ENCODE measurements at places on chromosomes 5 and 9.

GRCh38 chr9:94818178-94818541 is 91.7 kb downstream of the AOPEP start:
- DNase-seq = no peak

GRCh38 chr5:114612406-114612805 is 250.5 kb downstream of the KCNN2 start:
- DNase-seq = no peak

DNA sequence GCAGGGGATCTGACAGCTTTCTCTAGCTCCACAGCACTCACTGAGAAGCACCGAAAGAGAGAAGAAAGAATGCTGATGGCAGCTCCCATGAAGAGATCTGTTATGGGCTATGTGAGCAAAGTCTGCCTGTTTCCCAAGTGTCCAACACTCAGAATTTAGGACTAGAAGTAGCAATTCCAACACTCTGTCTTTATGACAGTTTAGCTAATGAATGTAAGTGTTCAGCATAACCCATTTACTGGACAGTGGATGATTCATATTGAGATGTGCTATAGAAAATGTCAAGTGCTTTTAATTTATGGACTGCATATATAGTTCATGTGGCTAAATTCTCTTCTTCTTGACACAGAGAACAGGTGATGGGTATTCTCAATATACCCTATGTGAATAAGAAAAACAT is 683.1 kb upstream of the ZNF608 start:
- DNase-seq = no peak

DNA sequence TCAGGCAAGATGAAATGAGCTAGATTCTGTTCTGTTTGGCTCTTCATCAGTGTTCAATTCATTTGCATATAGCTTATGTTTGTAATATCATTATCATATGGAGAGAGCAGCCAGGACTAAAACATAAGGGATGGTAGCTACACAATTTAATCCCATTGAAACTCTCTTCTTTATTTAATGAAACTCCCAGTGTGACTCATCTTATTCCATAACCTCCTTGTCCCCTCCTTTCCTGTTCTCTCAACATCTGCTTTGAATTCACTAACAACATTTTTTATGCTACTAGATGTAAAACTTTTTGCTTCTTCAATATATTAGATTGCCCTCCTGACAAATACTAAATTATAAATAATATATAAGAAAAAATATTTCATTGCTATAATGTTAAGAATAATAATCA is 1823.4 kb downstream of the MAT2B start:
- DNase-seq = no peak

GRCh38 chr5:61275841-61276240 is 56.2 kb upstream of the ZSWIM6 start:
- peak; percentile 95 for DNase-seq

DNA sequence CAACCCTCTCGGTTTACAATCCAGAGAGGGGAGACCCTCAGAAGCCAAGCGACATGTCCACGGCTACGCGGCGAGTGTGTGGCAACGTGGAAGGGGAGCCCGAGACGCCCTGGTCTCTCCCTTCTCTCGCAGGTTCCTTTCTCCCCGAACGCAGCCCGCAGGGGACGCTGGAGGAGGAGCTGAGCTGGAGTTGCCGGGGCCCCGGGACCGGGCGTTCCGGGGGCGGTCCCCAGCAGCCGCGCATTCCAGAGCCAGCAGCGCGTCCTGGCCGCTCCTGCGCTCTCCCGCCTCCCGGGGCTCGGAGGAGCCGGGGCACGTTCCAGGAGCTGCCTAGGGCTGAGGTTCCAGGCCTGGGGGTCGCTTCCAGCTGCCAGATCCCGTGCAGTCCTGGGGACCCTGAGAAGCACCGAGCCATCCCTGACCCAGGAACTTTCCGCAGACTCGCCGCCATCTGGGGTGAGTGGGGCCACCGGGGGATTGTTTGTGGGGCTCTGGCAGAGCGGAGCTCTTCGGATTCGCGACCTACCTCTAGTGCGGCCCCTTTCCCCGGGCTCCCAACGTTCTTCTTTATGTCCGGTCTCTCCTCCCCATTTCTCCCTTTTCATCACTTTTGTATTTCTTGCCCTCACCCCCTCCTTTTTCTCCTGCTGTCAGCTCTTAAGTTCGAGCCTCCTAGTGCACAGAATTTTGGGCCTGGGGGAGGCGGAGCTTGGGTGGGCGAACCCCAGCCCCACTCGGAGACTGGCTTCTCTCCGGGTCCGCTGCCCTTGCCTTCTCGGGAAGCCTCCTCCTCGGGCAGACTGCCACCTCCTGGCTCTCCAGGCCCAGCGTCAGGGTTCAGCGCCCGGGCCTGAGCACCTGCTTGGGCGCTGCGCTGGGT is at the start of gene SMIM3:
SMIM3 (plus strand) TSS at position 241 of the 880 bp plus-strand sequence. CDS start 16,684 bp downstream, outside the sequence.
- no peak for DNase-seq

DNA sequence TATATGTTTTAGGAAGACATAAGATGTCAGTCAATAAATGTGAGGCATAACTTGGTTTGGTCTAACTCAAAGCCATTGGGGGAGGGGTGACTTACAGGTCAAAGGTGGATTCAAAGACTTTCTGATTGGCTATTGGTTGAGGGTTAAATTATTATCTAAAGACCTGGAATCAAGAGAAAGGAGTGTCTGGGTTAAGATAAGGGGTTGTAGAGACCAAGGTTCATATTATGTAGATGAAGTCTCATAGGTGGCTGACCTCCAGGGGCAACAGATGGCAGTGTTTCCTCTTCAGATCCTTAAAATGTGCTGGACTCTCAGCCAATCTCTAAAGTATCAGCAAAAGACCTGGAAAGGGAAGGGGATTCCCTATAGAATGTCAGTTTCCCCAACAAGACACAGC is 51.3 kb upstream of the MINAR2 start:
- no peak for DNase-seq

DNA sequence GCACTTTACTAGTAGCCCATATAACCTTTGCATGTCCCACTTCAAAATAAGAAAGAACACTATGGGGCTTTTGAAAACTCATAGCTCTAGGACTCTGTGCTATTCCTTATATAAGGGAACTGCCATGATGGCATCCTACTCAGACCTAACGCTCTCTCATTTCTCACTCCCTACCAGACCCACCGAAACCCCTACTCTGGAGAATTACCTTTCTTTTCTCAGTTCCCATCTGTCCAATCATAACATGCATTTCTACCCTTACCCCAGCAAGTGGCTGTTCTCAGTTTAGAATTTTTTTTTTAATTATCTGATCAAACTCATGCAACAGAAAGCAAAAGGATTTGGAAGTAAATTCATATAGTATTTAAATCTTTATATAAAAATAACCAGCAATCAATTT is 27.3 kb downstream of the CARNMT1 start:
- no peak for DNase-seq

- DNase-seq = no peak
Measured at GRCh38 chr5:113713051-113713450, 199.6 kb downstream of the YTHDC2 start.

DNA sequence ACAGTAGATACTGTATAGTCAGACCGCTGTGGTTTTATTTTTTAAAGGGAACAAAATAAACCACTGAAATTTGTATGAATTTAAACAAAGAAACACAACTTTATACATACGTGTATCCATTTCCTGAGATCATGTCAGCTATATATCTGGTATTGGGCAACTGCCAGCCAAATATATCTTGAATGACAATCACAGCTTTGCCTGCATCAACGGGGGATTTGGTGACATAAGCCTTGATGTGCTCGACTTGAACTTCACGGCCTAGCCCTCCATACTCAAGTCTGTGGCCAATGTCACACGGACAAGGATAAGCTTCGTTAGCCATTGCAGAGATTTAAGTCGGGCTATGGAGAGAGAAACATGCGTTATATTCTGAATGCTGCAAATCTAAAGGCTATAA is 17.3 kb downstream of the CMBL start:
- DNase-seq = no peak

- no peak for DNase-seq
Measured at GRCh38 chr5:145949474-145949873, 13.1 kb downstream of the SH3RF2 start.

DNA sequence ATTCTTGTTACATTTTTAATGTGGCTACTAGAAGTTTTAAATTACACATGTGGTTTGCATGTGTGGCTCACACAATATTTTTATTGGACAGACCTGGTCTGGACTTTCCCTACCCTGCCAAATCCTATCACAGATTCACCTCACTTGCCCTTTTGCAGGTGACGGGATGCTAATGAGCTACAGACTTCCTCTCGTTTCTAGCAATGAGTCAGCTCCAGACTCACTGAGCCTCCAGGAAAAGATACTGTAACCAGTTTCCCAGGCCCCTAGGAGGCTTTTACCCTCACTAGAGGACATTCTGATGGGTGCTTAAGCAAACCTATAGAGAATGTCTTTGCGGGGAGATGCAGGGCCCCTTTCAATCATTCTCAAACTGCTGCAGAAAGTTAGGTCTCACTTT is 135.4 kb downstream of the WDR41 start:
- DNase-seq = peak; percentile 1

DNA sequence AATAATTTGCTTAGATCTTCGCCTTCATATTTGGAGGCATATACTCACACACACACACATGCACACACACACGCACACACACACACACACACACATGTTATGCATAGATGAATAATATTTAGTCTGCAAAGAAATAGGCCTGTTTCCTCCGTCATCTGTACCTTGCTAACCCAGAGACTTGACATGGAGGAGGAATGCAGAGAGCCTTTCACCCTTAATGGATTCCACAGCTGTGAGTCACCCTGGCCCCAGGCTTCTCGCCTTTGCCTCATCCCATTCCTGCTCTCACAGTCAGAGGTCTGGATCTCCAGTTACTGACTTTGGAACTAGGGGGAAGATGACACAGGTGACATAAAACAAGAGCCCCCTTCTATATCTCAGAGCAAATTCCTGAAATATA is 29.7 kb downstream of the ZNF462 start:
- peak; percentile 97 for DNase-seq

GRCh38 chr9:31188496-31188895 is 1195.9 kb upstream of the ACO1 start:
- no peak for DNase-seq

- no peak for DNase-seq
Measured at GRCh38 chr5:66074901-66075300, 69.2 kb upstream of the SREK1 start.

GRCh38 chr9:2299843-2300205 is 284.7 kb downstream of the SMARCA2 start:
- DNase-seq = no peak

DNA sequence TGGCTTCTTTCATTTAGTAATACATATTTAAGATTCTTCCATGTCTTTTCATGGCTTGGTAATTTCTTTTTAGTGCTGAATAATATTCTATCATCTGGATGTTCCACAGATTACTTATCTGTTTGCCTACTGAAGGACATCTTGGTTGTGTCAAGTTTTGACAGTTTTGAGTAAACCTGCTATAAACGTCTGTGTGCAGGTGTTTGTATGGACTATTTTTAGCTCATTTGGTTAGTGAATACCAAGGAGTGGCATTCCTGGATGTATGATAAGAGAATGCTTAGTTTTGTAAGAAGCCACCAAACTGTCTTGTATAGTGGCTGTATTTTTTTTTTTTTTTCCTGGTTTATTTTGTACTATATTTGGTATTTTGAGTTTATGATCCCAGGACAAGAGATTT is 38.4 kb downstream of the PRRC1 start:
- DNase-seq = no peak

GRCh38 chr9:77128125-77128789 is 49.1 kb upstream of the VPS13A start:
- DNase-seq = no peak

- peak; percentile 36 for DNase-seq
Measured at GRCh38 chr9:107190061-107190935, 92.8 kb upstream of the RAD23B start.

- no peak for DNase-seq
Measured at GRCh38 chr9:5852987-5853386, 20.1 kb upstream of the ERMP1 start.

GRCh38 chr9:120912958-120913646 is 13.5 kb downstream of the TRAF1 start:
- DNase-seq = no peak

DNA sequence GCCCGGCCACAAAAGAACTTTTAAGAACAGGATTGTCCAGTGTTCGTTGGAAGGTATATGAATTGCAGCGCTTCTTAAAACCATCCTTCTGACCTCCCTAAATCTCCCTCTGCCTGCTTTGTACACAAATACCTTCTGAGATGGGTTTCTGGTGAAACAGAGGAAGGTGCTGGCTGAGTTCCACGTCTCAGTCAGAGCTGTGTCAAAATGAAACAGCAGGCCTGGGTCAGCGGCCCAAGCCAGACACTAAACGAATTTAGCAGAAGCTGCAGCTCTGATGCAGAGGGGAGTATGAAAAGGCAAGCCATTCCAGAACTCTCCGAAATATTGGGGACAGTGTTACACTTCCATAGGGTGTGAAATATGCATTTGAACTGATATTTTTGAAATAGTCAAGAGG is 37.8 kb upstream of the CRB2 start:
- no peak for DNase-seq

DNA sequence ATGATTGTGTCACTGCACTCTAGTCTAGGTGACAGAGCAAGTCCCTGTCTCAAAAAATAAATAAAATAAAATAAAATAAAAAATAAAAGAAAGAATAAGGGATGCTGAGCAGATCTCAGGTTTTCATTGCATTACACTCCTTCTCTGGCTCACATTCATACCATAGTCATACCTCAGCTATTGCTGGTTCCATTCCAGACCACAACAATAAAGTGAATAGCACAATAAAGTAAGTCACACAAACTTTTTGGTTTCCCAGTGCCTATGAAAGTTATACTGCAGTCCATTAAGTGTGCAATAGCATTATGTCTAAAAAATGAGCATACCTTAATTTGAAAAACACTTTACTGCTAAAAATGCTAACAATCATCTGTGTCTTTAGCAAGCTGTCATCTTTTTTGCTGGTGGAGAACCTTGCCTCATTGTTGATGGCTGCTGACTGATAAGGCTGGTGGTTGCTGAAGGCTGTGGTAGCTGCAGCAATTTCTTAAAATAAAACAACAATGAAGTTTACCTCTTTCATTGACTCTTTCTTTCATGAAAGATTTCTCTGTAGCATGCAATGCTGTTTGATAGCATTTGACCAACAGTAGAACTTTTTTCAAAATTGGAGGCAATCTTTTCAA is 415.7 kb downstream of the ZNF608 start:
- no peak for DNase-seq

DNA sequence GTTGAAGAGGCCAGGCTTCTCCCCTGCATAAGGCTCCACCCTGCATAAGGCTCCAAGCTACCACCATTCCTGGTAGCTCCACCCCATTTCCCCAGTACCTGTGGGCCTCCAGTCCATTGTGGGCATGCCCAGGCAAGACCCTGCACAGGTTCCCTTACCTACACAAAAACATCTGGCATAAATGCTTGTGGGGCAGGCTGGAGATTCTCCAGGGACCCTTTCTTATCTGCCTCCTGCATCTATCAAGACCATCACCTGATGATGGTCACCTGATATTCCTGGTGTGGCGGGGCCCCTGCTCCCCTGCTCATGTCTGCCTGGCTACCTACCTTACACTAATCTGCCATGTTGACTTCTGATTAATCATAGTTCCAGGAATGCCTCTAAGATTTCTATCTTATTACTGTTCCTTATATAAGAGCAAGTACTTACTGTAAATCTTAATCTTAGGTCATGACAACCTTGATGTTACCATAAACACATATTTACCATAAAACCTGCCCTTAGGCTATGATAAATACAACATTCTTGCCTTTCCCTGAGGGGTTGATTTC is 41.0 kb downstream of the FGD3 start:
- DNase-seq = no peak
